ENCODE measurements at places on chromosomes 4 and X.

DNA sequence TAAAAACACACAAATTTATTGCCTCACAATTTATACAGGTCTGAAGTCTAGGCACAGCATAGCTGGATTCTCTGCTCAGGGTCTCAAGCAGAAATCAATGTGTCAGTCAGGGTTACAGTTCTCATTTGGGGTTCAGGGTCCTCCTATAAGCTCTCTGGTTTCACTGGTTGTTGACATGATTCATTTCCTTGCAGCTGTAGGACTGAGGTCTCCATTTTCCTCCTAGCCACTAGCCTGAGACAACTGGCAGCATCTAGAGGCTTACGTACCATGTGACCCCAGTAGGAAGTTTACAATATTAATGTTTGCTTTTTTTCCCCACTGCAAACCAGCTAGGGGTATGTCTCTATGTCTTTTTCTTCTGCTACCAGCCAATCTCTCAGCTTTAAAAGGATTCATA lies 102.5 kb downstream of the CPEB2 start:
- DNase-seq = no peak

GRCh38 chr4:52950226-52950625 lies 88.1 kb downstream of the RASL11B start:
- no peak for DNase-seq

GRCh38 chr4:106615961-106616360 lies 247.4 kb upstream of the GIMD1 start:
- DNase-seq = no peak

- DNase-seq = no peak
Observed at GRCh38 chr4:77167866-77168265, 10.9 kb downstream of the CCNG2 start.

DNA sequence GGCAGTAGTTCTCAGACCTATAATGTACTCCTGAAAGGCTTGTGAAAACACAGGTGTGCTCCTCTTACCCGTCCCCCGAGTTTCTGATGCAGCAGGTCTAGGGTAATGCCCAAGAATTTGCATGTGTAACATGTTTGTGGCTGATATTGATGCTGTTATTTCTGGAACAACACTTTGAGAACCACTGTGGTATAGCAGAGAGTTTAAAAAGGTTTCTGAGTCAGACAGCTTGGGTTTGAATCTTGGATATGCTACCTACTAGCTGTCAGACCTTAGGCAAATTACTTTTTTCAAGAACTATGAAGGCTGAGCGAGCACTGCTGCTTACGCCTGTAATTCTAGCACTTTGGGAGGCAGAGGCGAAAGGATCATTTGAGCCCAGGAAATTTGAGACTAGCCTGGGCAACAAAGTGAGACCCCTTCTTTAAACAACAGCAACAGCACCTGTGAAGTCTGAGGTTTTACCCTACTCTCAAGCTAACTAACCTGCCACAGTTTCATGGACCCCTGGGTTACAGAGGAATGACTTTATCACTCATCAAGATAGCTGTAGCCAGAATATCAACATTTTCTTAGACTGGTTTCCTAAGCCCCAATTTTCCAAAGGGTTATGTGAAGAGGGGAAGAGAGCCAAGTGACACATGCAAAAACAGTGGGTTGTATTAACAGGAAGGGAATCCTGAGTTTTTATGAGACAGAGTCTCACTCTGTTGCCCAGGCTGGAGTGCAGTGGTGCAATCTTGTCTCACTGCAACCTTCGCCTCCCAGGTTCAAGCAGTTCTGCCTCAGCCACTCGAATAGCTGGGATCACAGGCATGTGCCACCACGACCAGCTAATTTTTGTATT lies 5.1 kb downstream of the AFF1 start:
- DNase-seq = no peak

DNA sequence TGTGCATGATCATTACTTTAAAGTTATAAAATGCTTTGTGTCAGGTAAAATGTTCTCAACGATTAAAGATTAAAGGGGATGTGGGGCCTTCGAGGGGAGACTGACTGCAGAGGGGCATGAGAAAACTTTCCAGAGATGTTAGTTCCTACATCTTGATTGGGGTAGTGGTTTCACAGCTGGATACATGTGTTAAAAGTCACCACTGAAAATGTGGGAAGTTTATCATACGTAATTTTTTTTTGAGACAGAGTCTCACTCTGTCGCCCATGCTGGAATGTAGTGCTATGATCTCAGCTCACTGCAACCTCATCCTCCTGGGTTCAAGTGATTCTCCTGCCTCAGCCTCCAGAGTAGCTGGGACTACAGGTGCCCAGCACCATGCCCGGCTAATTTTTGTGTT lies 79.5 kb downstream of the RBM47 start:
- DNase-seq = no peak

DNA sequence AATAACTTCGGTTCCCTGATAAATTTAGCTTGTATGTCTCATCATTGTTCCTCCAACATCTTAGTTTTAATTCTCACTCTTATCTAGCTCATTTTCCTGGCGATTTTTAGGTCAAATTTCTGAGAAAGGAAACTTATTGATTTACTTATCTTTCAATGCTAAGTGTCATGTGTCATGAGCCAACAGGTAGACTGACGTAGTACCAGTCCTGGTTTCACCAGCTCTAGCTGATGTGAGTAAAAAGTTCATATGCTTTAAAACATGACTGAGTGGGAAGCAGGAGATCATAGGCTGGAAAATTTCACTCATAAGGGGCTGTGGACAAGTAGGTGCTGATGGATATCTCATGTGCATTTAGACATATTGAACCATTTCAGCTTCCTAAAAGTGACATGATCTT lies 441.7 kb upstream of the NR3C2 start:
- DNase-seq = no peak

DNA sequence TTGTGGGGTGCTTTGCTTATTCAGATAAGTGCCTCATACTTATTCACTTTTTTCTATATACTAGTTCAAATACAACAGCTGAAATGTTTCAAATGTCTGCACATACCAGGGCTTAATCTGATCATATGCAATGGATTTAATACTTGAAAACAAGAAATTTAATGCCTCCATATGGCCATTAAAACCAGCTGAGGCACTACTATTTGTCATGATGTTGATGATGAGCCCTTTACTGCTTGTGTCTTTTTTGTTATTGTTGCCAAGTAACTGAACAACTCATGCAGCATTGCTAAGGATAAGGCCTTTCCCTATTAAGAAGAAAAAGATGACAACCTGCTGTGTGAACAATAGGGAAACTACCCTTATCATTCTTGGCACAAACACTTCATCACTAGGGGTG lies 52.5 kb downstream of the MAGEB10 start:
- no peak for DNase-seq

DNA sequence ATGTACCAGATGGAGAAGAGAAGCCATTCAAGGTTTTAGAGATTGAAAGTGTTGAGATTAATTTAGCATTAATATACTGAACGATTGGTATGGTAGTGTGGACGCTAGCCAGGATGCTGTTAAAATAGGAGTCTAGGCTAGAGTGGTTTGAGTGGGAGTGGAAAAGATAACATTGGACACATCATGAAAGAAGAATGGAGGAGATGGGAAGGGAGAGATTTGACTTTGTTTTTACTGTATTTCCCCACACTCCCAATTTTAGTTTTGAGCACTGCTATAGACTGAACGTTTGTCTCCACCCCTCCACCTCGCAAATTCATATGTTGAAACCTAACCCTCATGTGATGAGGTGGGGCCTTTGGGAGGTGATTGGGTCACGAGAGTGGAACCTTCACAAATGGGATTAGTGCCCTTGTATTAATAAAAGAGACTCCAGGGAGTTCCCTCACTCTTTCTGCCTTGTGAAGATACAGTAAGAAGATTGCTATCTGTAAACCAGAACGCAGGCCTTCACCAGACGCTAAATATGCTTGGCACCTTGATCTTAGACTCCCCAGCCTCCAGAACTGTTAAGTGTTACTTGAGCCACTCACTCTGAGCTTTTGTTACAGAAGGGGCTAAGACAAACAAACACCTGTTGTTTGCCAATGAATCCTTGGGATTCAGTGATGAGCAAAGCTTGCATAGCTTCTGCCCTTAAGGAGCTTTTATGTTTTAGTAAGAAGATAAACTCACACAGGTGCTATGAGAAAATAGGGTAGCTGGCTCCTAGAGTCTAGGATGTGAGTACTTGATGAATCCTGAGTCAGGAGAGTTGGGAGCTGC lies 25.8 kb downstream of the USP9X start:
- DNase-seq = no peak

DNA sequence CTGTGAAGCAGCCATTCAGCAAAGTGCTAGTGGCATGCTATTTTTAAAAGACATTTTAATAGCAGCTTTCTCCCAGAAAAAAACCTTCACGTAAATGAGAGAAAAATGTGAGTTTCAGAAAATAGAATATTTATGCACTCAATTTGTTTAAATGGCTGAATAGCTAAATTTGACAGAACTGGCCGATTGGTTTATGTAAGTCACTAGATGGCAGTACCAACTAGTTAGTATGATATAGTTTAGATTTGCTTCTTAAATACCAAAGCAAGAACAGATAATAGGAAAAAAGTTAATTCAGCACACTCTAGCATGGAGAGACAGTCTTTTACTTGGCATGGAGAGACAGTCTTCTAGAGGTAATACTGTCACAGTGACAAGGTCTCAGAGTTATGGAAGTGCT lies 250.1 kb downstream of the SNCA start:
- no peak for DNase-seq

- DNase-seq = no peak
Observed at GRCh38 chr4:11261066-11261850, 167.4 kb downstream of the HS3ST1 start.

GRCh38 chr4:159227984-159228383 lies 125.1 kb downstream of the RAPGEF2 start:
- no peak for DNase-seq

GRCh38 chr4:21884615-21885014 lies 64.0 kb downstream of the KCNIP4 start:
- DNase-seq = no peak
